ENCODE measurements at places on chromosomes 13 and 19.

GRCh38 chr13:112252804-112253590 is 123.2 kb upstream of the SPACA7 start:
- no peak for DNase-seq

DNA sequence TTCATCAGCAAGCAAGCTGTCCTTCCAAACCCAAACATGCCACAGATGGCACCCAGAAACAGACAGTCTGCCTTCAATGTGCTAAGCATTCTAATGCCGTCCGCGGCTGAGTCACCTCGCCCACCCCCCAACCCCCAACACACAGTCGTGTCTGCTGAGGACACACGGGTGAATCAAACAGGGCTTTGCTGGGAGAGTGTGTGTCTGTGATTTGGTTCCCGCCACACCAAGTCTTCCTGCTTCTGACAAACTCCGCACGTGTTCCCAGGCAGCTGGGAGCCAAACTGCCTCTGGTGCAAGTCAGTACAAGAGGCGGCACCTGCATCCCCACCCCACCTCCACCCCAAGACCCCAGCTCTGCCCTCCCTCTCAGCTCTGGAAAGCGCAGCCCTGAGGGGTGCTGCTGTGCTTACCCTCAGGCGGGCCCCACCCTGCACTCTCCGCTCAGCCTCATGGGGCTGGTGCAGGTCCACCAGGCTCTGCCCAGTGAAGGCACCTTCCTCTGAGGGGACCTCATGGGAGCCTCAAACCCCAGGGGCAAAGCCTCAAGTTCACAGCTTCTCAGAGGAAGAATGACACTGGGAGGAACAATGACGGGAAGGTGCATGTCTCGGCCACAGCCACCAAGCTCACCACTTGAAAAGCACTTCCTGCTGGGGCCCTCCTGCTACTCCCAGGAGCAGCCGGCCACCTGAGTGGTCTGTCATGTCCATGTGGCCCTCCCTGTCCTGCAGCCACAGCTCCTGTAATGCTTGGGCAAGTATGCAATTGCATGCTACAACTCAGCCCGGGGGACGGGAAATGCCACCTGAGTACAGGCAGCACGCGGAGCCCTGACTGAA is 15.0 kb upstream of the SLC35E1 start:
- DNase-seq = peak; percentile 75

DNA sequence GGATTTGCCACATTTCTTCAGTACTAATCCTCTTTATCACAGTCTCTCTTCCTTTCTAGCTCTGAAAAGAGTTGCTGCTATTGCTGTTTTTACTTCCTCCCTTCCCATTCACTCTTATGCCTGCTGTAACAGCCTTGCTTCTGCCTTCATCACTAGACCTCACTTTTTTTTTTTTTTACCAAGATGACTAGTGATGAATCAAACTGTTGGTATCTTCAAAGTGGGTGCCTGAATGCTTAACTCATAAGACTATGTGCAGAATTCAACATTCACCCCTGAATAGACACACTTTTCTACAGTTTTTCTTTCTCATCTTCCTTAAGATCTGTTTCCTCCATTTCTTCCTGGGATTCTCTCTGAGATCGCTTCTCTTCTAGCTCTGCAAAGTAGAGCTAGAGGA is 217.2 kb upstream of the HTR2A start:
- DNase-seq = no peak

DNA sequence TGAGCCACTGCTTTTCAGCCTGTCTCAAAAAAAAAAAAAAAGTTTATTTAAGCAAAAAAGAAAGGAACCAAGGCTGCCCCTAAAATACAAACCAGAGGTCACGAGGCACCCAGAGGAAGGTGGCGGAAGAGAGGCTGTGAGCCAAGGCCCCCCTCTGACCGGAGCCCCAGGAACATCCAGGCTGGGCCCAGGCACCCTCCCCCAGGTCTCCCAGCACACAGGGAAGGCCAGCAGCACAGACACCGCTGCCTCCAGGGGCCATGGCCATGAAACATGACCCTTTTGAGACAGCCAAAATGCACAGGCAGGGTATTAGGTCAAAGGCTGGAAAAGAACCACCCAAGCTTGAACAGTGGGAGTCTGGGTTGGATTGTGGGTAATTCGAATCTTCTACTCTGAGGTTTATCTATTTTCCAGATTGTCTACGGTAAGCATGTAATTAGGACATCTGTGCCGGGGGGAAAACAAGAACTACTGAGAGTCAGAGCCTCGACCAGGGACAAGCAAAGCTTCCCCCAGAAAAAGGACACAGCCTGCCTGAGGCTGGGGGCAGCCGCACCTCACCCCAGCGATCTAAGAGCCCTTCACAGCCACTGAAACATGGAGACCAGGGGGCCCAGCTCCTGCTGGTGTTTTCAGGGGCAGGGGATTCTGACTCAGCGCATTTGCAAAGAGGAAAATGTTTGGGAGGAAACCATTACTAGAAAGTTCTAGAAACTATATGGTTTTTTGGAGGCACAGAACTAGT is 8.4 kb downstream of the PEX11G start:
- no peak for DNase-seq

GRCh38 chr13:66940113-66940512 is 290.0 kb downstream of the PCDH9 start:
- DNase-seq = no peak

- DNase-seq = no peak
Measured at GRCh38 chr19:4981681-4981958, 12.7 kb downstream of the KDM4B start.

GRCh38 chr13:42218576-42218975 is 53.4 kb upstream of the AKAP11 start:
- DNase-seq = peak; percentile 64
